ENCODE measurements at places on chromosomes 7 and 10. TPM values are rescaled to one million over a fixed set of nuclear protein-coding genes. Genes with fewer than 3 reads are reported as not detected.

Gene LEP
- 10.3 TPM for polyA plus RNA-seq

Gene ADIRF
- 2,071 TPM for polyA plus RNA-seq

Gene RBP3
- not detected for polyA plus RNA-seq

Gene TSPAN33
- polyA plus RNA-seq, result 9.2 TPM

Gene ETV1
- polyA plus RNA-seq, result 2.5 TPM

Gene TUBAL3
- polyA plus RNA-seq, result 0.07 TPM

Gene PRPS1L1
- not detected for polyA plus RNA-seq

All from adipose tissue (tissue), 3 donors.